Peyer's patch (tissue), 4 donors: ENCODE measurements at places on chromosomes 2 and 18. TPM values are rescaled to one million over a fixed set of nuclear protein-coding genes. Genes with fewer than 3 reads are reported as not detected.

OSBPL1A gene
- total RNA-seq, result 61.8 TPM

UPP2 gene
- total RNA-seq, result not detected

TEX44 gene
- total RNA-seq, result not detected

CCDC74B gene
- not detected for total RNA-seq
